ENCODE measurements at places on chromosomes 6 and 20.

- no peak for DNase-seq
Measured at GRCh38 chr20:42261766-42262270, 643.6 kb upstream of the CHD6 start.

GRCh38 chr6:89630488-89630887 lies 8.1 kb downstream of the LYRM2 start:
- DNase-seq = no peak

GRCh38 chr20:35271073-35271882 lies 6.6 kb downstream of the MMP24OS start:
- no peak for DNase-seq

DNA sequence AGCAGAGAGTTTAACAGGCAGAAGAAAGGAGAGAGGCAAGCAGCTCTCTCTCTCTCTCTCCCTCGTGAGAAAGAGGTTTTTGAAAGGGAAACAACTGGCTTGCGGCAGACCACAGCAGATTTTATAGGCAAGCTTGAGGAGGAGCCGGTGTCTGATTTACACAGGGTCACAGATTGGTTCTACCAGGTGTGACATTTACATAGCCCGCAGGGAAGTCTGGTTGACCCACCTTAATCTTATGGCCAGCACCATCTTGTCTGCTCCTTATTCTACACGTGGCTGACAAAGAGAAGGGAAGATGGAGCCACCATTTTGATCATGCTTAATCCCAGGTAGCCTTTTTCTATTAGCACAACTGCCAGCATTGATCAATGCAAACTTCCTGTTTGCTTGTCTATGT lies 65.4 kb downstream of the OR2J2 start:
- no peak for DNase-seq

DNA sequence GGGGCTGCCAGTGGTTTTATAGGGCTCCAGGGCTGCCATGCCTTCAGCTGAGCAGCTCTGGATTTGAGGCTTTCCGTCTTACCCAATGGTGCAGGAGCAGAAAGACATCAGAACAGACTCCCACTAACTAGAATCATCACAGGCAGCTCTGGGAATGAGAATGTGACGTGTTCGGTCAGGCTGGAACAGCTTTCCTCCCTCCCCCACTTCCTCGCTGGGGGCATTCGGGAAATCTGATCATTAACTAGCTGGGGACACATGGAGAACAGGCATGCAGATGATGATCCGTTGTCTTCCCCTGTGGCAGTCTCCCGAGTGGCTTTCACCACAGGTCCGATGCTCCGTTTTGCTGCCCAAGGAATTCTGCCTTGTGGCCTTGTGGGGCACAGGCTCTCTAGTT lies 5.5 kb upstream of the MTG2 start:
- no peak for DNase-seq

- no peak for DNase-seq
Measured at GRCh38 chr6:137240168-137240567, 21.0 kb upstream of the IFNGR1 start.
